T follicular helper cell (primary cell): ENCODE measurements at places on chromosomes 4 and X.

GRCh38 chrX:48834383-48834709 lies 1.1 kb downstream of the PCSK1N start:
- DNase-seq, result no peak

DNA sequence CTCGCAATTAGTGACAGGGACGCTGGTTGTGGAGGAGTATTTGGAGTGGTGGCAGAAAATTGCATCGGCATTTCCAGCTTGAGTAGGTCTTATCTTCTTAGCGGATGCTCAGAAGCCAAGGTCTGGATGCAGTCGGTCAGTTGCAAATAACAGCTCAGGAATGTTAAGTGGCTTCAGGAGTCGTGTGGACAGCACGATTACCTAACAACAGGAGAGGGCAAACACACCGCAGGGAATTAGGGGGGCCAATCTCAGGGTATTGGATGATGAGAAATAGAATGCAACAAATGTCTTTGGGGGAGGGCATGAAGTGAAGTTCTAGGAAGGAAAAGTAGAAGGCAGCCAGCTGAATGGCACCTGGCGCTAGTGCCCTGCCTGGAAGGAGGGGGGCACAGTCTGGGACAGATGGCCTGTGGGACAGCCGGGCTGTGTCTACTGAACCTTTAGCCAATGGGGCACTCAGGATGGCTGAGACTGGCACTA lies 11.8 kb downstream of the RASL11B start:
- DNase-seq, result no peak

GRCh38 chrX:132425744-132426318 lies 63.0 kb downstream of the MBNL3 start:
- no peak for DNase-seq

GRCh38 chr4:56434599-56435139 lies 746 bp downstream of the PPAT start:
- no peak for DNase-seq

DNA sequence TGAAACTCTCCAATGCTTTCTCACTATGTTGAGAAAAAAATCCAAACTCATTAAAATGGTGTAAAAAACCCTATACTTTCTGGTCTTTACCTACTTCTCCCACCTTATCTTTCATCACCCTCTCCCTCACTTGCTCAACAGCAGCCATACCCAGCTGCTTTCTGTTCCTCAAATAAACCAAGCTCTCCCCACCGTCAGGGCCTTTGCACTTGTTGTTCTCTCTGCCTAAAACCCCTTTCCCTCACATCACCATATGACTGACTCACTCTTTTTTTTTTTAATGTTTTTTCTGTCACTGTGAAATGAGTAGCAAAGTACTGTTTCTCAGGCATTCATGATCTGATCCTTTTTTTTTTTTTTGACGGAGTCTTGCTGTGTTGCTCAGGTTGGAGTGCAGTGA lies 122.3 kb upstream of the TMEM164 start:
- no peak for DNase-seq

DNA sequence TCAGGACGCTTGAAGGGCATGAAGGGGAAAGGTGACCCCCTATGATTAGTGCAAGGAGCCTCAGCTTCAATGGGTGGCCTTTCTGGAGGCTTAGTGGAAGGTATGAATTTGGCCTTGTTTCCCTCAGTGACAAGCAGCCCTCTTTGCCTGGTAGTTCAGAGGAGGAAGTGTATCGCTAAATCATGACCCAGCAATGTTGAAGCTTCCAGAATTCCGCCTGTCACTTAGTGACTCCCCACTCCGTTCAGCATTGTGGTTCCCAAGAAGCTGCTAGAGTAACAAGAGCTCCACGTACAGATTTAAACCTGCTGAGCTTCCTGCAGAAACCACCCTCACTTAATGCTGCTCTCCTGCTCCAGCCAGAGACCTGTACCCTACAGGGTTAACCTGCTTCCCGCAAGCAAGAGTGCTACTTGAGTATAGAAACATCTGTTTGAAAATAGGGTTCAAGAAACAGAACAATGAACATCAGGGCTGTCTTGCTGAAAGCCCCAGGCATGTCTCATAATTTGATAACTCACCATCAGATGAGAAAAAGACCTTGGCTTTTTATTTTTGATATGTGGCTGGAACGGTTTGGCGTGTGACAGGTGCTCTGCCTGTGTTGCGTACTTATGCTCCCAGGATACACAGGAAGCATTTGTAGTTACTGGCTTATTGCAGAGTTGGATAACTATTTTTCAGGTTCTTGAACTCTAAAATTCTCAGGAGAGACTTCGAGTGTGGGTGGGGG lies 105.2 kb downstream of the UCHL1 start:
- DNase-seq, result no peak

- DNase-seq, result no peak
Measured at GRCh38 chr4:188377816-188378215, 238.6 kb downstream of the TRIML1 start.

DNA sequence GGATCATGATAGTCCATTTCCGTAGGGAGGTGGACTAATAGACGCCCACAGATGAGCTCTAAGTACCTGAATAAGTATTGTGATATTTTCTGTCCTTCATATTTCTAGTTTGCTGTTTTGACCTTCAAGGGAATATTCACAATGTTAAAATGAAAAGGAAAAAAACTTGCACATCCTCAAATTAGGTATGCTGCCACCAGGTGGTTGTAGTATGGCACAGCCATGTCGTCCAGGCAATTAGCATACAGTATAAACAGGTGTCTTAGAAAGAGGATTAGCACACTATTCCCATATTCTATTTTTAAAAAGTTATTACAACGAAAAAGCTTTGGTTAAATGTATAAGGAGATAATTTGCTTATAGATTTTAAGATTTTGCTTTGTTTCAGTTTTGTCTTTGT lies 802.0 kb downstream of the RPA4 start:
- DNase-seq, result no peak
